Astrocyte (in vitro differentiated cells and primary cell): ENCODE measurements at places on chromosomes 13 and 19.

DNA sequence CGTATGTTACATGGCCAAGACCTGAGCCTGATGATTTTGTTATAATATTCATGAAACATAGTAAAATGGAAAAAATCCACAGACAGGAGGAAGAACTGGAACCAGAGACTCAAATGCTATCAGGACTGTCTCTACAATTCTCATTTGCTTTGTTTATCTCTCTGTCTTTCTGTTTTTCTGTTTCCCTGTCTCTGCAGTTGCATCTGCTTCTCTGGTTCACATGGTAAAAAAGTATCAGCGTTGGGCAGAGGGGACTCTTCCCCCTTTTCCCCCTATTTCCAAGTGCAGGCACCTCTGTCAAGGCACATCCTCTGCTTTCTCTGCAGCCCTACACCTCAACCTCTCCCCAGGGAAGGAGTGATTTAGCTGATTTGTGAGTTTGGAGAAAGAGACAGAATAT lies 41.2 kb upstream of the VWA8 start:
- DNase-seq: no peak

GRCh38 chr13:98406971-98407370 lies 169.9 kb downstream of the STK24 start:
- DNase-seq: no peak

DNA sequence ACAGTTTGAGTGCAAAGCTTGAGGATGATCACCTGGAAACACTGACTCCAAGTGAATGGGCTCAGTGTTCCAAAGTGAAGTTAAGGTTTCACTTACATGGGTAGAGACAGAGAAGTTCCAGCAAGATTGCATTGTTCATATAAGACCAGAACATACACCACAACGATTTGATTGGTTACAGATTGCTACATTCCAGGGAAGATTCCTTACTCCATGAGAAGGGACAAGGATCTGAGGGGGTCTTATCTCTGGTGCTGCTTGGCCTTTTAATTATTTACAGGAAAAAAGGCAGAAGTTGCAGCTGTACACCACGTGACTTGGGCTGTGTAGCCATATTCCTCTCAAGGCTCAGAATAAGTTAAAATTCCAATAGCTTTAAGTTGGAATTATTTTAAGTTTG lies 12.3 kb downstream of the WDFY2 start:
- DNase-seq: no peak

DNA sequence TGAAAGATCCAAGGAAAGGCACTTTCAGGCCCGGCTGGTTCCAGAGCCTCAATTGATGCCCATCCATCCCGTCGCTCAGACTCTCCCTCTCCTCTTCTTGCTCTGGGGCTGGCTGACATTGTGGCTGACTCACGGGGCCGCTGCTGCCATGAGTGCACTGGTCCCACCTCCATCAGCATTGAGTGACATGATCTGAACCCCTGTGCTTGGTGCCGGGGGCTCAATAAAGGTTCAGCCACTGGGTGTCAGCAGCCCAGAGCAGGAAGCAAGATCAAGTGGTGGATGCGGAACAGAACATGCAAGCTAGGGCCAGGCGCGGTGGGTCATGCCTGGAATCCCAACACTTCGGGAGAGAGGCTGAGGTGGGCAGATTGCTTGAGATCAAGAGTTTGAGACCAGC lies 39.5 kb downstream of the COMP start:
- DNase-seq: no peak

DNA sequence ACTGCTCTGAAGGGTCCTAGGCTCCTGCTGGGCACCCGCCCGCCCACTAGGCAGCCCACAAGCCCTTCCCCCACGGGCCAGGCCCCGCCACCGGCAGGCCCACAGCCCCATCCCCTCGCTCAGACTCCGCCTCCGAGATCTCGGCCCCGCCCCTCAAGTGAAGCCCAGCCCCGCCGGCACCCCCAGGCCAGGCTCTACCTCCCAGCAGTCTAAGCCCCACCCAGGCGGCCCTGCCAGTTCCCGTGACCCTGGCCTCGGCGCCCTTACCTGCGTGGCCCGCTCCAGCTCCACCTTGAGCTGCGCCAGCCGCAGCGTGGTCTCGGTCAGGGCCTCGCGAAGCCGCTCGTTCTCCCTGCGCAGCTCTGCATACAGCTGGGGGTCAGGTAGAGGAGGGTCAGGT lies 16.3 kb downstream of the EPS8L1 start:
- no peak for DNase-seq

GRCh38 chr13:35489050-35489449 lies 12.6 kb upstream of the MAB21L1 start:
- DNase-seq: no peak

- no peak for DNase-seq
Observed at GRCh38 chr19:41933693-41934426, 5.6 kb upstream of the ERFL start.

DNA sequence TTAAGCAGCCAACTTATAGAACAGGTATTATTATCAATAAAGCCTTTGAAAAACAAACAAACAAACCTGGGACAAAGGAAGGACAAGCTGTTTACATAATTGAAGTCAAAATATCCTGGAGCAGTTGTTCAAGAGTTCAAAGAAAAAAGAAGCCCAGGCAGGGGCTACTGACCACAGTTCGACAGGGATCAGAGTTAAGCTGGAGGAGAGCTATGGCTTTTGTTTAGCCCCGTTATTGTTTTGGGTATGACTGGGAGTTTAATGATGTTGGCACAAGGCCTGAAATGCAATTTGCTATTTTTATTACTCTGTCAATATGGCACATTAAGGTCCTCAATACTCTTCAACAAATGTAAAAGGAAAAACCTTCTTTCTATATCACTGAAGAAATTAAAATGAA lies 624.4 kb upstream of the KLHL1 start:
- DNase-seq: no peak

- no peak for DNase-seq
Observed at GRCh38 chr19:55056827-55057226, 6.1 kb downstream of the RDH13 start.

GRCh38 chr19:510606-511100 lies 3.4 kb downstream of the TPGS1 start:
- DNase-seq: peak; percentile 58

- no peak for DNase-seq
Observed at GRCh38 chr19:11254666-11255065, 7.7 kb downstream of the DOCK6 start.

GRCh38 chr19:39038098-39038497 lies 5.7 kb upstream of the FBXO27 start:
- no peak for DNase-seq

GRCh38 chr13:23618341-23618740 lies 48.1 kb downstream of the TNFRSF19 start:
- peak; percentile 99 for DNase-seq

DNA sequence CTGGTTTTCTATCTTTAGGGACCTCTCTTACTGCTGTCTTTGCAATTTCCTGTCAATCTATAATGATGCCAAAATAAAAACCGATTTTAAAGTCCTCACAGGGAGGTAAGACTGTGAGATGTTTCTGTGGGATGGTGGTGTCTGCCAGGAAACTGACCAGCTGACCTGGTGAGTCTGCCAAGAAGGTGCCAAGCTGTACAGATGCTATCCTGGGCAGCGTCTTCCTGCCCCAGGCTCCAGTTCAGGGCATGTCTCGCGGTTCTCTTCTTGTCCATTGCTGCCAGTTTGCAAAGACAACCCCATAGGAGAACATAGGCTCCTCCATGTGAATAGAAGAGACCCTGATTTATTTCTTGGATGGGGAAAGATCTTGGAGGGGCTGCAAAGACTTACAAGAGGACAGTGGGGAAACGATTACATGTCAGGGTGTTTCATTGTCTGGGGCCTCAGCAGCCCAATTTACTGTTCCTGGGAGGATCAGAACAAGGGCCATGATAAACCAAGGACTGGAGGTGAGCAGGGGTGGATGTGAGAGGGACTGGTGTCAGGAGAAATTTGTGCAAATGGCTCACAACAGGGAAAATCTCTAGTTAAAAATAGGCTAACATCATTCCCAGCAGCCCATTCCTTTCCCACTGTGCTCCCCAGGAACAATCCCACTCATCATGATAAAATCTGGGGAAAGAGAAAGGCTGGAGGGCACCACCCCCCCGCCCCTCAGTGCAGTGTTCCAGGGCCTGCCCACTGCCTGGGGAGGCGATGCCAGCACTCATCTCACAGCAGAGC lies 42.7 kb upstream of the VSTM2B start:
- DNase-seq: no peak

GRCh38 chr13:59439776-59440428 lies 723.8 kb downstream of the DIAPH3 start:
- no peak for DNase-seq

DNA sequence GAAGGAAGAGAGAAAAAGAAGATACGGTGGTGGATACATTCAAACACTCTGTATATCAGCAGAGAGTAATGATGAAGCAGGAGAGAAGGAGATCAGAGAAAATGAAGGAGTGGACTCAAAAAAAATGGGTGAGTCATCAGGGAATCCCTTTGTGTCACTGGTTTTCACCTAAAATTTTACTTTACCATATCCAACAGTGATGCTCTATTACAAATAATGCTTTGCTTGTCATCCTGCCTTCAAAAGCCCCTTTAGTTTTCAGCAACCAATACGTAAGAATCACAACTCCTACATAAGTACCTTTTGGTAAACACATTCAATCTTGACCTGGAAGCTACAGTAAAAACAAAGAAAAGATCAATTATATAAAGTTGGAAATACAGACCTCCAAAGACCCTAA lies 88.8 kb downstream of the ENOX1 start:
- DNase-seq: no peak

GRCh38 chr19:3370214-3370720 lies 3.9 kb downstream of the NFIC start:
- DNase-seq: no peak

- no peak for DNase-seq
Observed at GRCh38 chr13:108662528-108662927, 33.1 kb downstream of the MYO16 start.

DNA sequence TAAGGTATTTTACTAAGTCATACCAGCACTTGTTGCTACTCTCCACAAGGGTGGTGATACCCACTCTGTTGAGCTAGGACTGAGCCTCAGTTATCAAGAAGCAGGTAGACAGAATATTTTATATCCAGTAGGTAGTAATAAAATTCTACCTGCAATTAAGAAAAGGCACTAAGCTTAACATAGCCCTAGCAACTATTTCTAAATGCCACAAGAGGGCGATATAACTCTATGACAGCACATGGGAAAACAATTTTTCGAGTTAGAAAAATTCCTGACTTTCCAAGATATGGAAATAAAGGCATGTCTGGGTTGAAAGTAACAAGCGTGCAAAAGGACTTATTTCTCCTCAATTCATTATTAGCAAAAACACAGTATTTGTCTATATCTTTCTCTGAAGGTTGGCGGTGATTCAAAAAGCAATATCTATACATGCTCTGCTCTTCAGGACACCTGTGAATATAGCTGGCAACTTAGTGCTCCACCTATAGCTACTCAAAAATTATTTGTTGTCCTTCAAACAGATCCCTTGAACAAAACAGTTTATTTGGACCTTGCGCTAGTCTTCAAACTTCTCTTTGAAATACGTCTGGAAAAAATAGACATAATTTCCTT lies 14.7 kb downstream of the CCDC169 start:
- peak; percentile 28 for DNase-seq

GRCh38 chr19:9597027-9597426 lies 12.7 kb upstream of the ZNF121 start:
- DNase-seq: peak; percentile 90

DNA sequence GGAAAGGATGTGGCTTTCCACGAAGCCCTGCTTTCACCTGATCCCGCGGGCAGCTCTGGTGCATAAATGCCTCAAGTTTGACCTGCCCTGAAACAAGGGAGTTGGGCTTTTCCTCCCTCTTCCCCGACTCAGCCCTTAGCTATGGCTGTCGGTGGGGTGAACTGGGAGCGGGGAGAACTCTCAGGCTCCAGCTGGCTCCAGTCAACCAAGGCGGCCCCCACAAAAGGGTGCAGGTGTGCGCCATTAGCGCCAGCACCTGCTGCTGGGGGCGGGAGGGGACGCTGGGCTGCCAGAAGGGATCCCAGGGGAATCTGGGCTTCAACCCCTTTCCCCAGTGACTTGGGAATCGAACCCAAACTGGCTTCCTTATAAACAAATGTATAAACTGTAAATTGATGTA lies 7.1 kb upstream of the DHRS12 start:
- no peak for DNase-seq

GRCh38 chr19:43781630-43782310 lies 997 bp upstream of the KCNN4 start:
- no peak for DNase-seq

GRCh38 chr13:23609414-23609760 lies 39.2 kb downstream of the TNFRSF19 start:
- peak; percentile 69 for DNase-seq

DNA sequence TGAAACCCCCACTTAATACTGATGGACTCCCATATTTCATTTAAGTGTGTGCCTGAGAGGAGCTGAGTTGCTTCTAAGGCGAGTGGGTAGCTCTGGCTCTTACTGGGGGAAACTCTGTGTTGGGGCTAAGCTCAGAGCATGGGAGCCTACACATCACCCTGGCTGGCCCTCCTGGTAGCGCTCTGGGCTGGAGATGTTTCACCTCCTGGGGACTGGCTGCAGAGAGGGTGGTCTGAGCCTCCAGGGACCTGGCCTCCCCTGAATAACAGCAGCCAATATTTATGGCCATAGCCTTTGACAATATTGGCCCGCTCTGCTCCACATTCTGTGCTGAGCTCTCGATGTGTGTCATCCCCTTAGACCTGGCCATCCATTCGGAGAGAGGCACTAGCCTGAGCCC lies 316.5 kb downstream of the ZNF536 start:
- DNase-seq: no peak

DNA sequence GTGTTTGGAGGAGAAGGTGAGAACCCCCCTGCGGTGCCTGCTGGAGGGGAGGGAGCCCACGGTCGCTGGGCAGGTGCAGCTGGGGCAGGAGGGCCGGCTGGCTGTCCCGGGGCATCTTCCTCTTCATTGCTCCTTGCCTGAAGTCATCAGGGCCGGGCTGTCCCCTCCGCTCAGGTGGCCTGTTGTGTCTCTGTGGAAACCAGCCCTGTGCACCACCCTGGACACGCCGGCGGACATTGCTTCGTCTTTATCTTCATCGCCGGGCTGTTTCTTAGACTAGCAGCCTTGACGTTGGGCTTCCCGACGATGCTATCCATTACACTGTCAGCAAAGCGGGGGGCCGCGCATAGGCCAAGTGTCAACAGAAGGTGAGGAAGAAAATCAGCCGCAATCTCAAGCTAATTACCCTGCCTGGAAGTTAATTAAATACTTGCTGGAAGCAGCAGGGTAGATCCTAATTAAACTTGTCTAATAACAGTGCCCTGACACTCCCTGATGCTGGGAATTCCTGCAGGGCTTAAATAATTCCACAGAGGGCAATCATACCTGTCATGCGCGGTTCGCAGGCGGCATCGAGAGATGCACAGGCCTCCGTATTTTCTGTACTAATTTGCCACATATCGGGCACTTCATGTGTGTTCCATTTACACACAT lies 111.4 kb upstream of the SOX1 start:
- DNase-seq: no peak

- DNase-seq: no peak
Observed at GRCh38 chr13:99287551-99287950, 19.6 kb downstream of the GPR183 start.

DNA sequence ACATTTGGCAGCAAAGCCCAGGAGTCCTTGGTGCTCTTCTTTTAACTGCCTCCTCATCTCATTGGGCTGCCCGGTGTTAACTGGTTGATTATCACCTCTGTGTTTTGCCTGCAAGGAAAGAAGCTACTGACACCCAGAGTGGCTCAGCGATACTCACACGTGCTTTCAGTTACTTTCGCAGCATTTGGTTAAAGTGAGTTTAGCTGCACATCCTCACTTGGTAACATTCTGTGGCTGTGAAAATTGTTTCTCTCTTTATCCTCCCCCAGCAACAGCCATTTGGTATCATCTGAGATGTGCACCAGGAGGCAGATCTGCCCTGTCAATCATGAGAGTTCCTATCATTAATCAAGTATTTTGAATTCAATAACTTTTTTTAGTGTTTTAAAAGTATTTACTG lies 44.6 kb upstream of the GPR183 start:
- DNase-seq: no peak
